Cerebellar nuclear complex (tissue), 1 donor: ENCODE measurements at places on chromosomes 5 and 9.
A peak's percentile ranks its signal among the peaks of the same experiment; 100 is the strongest.

GRCh38 chr9:74503219-74503618, 6.1 kb downstream of the RORB start:
- no peak for DNase-seq

DNA sequence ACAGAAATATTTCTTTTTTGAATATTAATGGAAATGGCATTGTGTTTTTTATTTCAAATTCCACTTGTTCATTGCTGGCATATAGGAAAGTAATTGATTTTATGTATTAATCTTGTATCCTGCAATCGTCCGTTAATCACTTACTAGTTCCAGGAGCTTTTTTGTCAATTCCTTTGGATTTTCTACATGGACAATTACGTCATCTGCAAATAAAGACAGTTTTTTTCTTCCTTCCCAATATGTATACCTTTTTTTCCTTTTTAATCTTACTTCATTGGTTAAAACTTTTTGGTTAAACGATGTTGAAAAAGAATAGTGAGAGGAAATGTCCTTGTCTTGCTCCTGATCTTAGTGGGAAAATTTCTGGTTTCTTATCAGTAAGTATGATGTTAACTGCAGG, 1.5 kb upstream of the TIFAB start:
- no peak for DNase-seq

GRCh38 chr5:123059455-123059854, 22.9 kb upstream of the PPIC start:
- no peak for DNase-seq

DNA sequence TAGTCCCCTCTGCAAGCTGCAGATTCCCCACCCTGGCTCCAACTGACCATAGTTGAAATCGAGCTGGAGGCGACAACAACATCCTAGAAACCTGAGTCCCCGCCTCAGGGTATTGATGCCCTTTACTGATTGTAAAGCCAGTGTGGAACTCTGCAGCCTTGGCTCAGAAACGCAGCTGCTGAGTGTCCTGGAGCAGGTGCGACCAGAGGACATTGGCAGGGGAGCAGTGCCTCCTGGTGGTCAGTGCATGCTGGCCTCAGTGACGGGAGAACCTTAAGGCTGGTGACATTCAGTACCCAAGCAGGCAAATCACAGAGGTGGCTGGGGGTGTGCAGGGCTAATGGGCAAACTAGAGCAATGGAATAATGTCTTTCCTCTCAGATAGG, 20.4 kb upstream of the ZNF354B start:
- no peak for DNase-seq

DNA sequence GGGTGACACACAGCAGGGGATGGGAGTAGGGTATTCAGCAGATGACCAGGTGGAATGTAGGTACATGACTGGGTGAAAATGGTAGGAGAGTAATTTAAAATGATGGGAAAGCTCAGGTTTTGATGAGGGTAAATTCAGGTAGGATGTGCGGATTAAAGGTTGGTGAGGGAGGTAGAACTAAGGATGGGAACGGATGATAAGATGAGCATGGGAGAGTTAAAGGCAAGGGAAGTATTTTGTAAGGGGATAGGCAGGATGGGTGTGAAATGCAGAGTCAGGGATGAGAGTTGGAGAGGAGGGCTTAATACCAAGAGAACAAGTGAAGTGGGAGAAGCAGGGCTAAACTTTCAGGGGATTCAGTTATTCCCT, 1.5 kb downstream of the TLN1 start:
- no peak for DNase-seq

DNA sequence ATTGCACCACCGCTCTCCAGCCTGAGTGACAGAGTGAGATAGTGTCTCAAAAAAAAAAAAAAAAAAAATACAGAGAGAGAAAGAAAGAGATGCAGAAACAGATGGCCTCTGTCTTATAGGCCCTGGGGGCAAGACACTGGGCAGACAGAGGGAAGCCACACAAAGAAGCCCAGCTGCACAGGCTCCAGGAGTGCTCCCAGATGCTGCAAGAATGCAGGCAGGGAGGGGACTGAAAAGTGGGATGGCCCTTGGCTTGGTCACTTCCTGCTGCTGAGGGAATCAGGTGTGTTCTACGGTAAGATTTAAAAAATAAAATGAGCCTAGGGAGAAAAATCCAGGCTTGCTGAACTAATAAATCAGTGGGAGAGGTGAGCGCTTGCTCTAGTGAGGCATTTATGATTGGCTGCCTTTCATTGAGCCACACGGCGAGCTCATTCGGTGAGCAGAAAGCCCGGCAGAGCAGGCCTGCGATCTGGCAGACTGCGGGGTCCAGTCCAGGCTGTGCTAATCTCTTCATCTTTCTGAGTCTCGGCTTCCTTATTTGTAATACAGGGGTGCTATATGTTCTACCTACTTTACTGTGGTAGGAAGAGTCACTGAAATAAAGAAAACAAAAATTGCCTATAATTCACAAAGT, 80.6 kb downstream of the RAD23B start:
- DNase-seq = no peak

DNA sequence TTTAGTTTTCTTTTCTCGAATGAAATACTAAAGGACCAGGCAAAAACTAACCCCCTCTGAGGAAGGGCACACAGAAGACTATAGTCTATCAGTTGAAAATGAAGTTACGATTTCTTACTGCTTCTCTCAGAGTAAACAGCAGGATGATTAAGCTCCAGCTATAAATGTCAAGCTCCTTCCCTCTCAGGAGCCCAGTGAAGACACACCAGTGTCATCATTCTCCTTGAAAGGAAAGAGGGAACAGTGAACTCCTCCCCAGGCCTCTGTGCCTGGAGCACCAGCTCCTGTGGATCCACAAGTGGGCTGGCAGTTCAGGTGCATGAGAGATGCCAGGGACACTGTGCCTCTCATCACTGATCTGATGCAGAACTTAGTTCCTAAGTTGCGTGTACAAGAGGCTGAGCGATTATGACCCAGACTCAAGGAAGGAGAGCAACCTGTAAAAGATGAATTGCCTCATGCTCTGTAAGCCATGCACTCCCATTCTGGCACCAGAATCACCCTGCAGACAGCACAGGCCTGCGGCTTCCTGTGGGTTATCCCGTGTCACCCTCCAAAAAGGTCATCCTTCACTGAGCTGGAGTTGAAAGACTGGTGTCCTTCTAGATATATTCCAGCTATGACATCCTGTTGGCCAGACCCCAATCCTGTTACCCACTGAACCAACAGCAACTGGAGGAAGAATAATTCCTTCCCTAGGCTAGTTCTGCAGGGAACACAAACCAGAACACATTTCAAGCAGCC, 394.0 kb downstream of the SEMA5A start:
- no peak for DNase-seq

GRCh38 chr5:74866596-74867162, 492 bp upstream of the FAM169A start:
- DNase-seq = no peak

GRCh38 chr5:90747693-90748092, 189.1 kb downstream of the ADGRV1 start:
- DNase-seq = no peak

GRCh38 chr9:71144495-71144894, 23.1 kb upstream of the TRPM3 start:
- no peak for DNase-seq

GRCh38 chr5:90506221-90506620, 23.2 kb downstream of the LYSMD3 start:
- DNase-seq = no peak

GRCh38 chr5:156174225-156174624, 152.7 kb upstream of the SGCD start:
- no peak for DNase-seq

- no peak for DNase-seq
These were observed 404 bp downstream of the MRNIP start for GRCh38 chr5:179858241-179858585.

GRCh38 chr9:12368569-12368968, 324.6 kb upstream of the TYRP1 start:
- DNase-seq = no peak

- no peak for DNase-seq
These were observed 144.5 kb upstream of the FTMT start for GRCh38 chr5:121707178-121707577.

GRCh38 chr9:84924266-84924665, 254.7 kb downstream of the NTRK2 start:
- no peak for DNase-seq

GRCh38 chr9:34382879-34383278, 6.2 kb upstream of the MYORG start:
- no peak for DNase-seq

DNA sequence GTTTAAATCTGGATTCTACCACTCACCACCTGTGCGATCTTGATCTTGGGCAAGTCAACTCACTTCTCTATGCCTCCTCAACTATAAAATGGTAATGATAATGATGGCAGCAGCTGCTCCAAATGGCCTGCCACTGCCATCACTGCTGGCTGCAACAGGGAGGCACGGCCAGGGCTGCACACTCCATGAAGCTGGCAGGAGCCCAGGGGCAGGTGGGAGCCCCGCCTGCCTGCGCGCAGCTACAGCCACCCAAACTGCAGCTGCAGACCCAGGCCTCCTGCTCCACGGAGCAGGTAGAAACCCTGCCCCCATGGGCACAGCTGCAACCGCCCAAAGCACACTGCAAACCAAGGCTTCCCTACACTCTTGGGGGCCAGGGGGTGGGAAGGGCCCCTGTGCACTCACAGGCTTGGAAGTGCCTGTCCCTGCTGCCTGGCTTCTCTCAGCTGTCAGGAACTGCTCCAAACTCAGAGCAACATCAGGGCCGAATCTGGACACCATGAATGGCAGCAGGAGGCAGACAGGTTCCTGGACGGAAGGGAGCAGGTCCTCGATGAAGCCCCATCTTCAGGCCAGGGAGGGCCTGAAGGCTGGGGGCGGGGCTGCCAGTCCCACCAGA, 57.6 kb downstream of the PRELID2 start:
- DNase-seq = no peak

DNA sequence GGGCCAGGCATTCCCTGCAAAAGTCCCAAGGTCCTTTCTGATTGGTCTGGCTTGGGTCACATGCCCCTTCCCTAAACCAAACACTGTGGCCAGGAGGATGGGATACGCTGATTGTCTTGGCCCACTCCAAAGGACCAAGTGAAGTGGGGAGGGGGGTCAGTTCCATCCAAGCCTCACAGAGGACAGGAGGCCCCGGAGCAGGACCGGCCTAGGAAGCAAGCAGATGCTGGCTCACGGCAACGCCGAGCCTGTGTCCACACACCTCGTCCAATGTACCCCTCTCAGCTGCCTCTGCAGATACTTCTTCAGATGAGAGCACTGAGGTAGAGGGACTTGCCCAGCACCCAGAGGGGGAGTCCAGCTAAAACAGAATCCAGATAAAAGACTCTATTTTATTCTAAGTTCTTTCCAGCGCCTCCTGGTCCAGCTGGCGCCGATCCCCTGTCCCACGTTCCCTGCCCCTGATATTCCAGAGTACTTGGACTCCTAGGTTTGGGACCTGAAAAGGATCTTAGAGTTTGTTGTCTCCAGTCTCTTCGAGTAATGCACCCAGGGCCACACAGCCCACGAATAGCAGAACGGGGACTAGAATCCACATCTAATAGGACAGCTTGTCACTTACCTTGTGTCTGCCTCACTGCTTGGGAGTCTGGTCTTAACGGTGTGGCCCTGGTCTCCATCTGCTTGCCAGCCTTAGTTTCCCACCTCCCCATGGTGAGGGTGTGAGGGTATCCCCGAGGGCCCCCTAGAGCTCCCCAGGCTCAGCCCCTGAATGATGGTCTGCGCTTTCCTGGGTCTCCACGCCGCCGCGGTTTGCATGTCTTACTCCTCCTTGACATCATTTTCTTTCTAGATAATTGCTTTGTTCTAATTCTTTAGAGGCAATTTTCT, 72.4 kb upstream of the UNC5A start:
- no peak for DNase-seq

- DNase-seq = no peak
These were observed 35.2 kb downstream of the KCNMB1 start for GRCh38 chr5:170353961-170354360.

DNA sequence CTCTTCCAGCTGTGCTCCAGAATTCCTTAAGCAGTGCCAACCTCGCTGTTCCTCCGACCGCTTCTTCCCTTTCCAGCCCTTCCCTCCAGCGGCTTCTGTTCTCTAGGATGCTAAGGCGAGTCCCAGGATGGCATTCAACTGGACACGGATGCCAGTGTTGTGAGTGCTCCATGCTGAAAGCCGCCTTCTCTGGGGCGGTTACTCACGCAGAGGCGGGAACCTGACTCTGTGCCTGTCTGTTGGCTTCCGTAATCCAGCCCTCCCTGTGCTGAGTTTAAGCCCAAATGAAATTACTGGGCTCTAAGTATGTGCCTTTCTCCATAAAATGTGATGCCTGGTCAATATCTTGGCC, 20.2 kb downstream of the COL5A1 start:
- no peak for DNase-seq

DNA sequence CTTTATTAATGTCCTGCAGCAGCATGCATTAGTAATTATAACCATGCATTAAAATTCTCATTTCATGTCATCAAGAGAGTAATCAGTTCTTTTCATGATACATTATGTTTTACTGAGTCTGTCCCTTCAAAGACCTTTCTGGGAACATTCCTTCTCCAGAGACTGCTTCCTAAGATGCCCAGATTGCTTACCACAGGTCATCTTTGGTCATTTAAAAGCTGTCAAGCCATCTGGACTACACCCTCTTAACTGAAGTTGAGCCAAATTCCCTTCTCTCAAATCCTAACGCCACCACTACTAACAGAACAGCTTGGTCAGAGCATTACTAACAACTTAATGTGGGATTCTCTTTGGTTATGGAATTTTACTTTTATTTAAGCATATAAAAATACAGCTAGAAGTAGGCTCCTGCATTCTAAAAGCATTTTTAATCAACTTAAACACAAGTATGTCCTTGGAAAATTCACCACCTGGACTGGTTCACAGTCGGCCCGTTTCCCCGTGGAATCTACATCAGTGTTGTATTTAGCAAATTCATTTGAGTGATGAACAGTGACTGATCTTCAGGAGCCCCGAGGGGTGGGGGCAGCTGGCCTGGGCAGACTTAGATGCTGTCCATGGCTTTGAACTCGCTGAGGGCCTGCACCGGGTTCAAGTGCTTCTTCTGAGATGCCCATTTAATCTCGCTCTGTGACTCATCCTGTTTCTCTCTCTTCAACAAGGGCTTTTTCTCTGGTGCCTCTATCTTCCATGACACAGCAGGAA, 92.8 kb upstream of the CCDC112 start:
- DNase-seq = peak; percentile 68

- DNase-seq = no peak
These were observed 507.5 kb downstream of the TMEM232 start for GRCh38 chr5:110218981-110219380.

DNA sequence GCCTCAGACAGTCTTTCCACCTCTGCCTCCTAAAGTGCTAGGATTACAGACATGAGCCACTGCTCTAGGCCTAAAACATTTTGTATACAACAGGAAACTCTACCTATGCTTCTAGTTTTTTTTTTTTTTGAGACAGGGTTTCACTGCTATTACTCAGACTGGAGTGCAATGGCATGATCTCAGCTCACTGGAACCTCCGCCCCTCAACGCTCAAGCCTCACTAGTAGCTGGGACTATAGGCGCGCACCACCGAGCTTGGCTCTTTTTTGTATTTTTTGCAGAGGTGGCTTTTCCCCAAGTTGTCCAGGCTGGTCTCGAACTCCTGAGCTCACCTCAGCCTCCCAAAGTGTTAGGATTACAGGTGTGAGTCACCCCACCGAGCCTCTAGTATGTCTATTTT, 5.4 kb downstream of the HSPA9 start:
- DNase-seq = no peak
